Substantia nigra (tissue), 51 donors: ENCODE measurements at places on chromosomes 4 and X.

DNA sequence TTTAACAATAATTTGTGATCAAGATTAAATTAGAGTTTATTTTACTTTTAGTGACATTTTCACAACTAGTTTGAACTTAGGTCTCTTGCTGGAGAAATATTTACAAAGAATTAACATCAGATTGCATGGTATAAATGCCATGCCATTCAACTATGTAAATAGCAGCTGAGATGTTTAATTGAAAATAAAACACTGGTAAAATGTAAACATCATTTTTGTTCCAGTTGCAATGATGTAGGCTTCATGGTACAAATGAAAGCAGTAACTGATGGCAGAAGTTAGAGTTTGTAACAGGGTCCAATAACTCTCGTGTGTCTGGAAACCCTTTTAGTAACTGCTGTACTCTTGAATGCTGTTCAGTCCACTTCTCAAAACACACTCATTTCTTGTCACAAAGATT, 43.7 kb upstream of the HAND2 start:
- DNase-seq = no peak

- DNase-seq = no peak
Measured at GRCh38 chr4:26793735-26794134, 66.9 kb upstream of the STIM2 start.

DNA sequence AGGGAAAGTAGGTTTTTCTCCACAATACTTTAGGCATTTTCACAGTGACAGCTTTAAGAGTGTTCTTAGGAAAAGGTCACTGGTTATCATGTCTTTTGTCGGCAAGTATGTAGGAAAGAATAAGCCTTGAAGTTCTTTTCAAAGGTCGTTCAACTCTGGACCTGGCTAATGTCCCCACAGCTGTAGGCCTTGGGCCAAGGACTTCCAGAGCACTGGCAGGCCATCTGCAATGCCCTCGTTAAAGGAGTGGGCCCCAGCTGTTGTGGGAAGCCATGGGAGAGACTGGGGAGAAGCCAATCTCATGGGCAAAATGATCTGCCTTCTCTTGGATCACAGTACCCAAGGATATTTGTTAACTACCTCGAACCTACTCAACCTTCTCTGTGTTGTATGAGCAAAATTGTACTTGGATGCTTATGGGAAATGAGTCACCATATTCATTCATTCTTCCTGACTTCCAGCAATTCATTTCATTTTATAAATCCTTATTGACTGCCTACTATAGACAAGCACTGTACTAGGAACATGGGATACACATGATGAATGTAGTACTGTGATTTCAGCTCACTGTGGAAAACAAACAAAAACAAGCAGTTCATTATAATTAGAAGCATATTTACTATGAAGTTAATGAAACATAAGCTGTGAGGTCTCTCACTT, 141.1 kb upstream of the KIT start:
- DNase-seq = no peak

DNA sequence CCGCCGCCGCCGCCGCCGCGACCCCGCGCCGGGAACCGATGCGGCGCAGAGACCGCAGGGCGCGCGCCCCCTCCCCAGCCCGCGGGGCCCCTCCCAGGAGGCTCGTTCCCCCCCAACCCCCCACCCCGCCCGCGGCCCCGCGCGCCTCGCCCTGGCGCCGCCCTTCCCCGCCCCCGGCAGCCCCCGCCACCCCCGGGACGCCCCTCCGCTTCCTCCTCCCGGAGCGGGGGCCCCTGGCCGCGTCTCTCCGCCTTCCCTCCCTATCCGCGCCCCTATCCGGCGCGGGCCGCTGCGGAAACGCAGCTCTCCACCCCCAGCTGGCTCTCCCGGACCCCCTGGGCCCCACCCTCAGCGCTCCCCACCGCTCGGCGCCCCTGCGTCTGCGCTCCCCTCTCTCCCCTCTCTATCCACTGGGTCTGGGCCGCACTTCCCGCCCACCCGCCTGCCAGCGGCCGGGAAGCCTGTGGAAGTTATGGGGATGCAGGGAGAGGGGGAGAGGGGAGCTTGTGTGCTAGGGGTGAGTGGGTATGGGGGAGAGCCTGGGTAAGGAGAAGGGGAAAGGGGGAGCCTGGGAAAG, at the start of gene TMEM271:
TMEM271 (minus strand) TSS at position 51 of the 577 bp plus-strand sequence. CDS start 233 bp downstream, outside the sequence.
- no peak for DNase-seq

GRCh38 chrX:145840531-145840930, 22.9 kb downstream of the SLITRK2 start:
- no peak for DNase-seq

DNA sequence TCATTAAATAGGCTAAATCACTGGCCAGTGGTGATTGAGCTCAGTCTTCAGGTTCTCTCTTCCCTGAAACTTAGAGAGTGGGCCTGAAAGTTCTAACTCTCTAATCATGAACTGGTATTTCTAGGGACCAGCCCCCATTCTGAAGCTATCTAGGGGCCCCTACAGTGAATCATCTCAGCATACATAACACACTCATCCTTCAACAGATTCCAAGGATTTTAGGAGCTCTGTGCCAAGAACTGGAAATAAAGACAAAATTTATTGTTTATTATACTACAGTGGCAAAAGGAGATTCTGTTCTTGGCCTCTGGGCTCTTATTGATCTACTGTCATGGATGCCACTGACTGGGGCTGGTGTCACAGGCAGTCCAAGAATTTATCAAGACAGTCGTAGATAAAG, 263.8 kb upstream of the IGFBP7 start:
- no peak for DNase-seq

- DNase-seq = no peak
Measured at GRCh38 chr4:3352941-3353594, 60.2 kb downstream of the RGS12 start.

- no peak for DNase-seq
Measured at GRCh38 chr4:140156529-140157171, 2.7 kb upstream of the MAML3 start.

DNA sequence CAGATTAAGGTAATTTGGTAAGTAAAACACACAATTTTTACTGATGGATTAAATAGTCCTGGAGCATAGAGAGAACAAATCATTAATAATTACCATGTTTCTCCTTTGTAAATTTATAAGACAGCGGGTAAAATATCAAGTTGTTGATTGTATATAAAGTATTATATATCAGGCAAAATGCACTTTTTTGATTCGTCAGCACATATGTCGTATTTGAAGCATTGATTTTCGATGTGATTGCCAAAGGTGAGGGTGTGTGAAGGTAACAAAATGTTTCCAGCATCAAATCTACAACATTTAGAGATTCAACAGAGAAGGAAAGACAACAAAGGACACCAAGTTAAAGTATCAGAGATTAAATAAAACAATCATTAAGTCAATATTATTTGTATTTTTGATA, 1437.8 kb upstream of the ADGRL3 start:
- DNase-seq = no peak

DNA sequence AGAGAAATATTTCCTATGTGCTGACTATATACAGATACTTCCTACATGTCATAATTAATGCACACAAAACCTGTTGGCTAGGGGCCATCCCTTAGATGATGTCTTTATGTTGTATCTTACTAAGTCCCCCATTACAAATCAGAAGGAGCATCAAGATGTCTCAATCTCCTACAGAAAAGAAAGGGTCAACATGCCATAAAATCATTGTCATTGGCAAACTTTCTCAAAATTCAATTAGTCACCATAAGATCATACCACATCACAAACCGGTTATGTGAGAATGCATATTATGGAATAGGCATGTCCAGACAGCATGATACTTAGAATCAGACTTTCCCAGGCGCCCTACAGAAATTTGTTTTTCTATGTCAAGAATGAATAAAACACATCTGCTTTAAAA, 175.2 kb upstream of the TET2 start:
- no peak for DNase-seq

GRCh38 chr4:67394879-67395278, 150.4 kb downstream of the CENPC start:
- no peak for DNase-seq

GRCh38 chrX:154369449-154370299, 4.8 kb downstream of the FLNA start:
- DNase-seq = no peak

DNA sequence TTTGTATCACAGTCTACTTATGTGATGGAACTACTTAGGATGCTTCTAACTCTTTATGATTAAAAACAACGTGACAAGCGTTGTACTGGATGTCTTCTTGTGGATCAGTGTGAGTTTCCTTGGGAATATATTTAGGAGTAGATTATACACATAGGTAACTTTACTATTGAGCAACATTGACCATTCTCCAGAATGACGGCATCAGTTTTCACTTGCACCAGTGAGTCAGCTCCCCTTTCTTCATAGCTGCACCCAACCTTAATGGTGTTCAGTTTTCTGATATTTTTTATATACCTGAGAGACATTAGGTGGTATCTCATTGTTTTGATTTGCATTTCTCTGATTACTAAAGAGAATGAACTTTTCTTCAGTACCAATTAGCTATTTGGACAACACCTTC, 343.9 kb downstream of the ADGRL3 start:
- DNase-seq = no peak

DNA sequence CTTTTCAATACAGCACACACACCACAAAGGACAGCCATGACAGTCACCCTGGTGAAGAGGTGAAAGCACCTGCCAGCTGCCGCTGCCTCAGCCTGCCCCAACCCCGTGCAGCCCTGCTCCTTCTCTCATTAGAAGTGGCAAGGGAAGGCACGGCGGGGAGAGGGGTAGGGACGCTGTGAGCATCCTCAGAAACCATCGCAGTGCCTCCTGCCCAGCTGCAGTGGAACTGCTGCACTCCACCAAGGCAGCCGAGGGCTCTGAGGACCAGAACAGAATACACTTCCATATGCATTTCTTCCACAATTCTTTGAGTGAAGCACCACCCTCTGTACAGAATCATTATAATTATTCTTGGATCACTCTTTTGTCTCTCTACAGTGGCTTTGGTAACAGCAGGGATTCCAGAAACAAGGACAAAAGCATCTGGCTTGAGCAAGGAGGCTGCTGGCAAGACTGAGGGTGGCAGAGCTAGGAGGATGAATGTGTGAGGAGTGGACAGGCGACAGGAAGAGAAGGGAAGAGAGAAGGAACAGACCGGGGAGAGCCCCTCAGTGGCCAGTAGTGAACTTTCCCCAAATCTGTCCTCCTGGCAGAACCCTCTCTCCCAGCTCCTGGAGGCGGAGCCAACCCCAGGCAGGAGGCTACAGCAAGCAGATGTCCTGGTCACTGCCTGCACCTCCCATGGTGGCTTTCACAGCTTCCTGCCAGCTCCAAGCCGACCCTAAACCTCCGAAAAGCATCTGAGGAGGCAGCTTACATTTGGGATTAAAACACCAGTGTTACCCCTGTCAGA, 73.2 kb downstream of the MTNR1A start:
- DNase-seq = no peak

DNA sequence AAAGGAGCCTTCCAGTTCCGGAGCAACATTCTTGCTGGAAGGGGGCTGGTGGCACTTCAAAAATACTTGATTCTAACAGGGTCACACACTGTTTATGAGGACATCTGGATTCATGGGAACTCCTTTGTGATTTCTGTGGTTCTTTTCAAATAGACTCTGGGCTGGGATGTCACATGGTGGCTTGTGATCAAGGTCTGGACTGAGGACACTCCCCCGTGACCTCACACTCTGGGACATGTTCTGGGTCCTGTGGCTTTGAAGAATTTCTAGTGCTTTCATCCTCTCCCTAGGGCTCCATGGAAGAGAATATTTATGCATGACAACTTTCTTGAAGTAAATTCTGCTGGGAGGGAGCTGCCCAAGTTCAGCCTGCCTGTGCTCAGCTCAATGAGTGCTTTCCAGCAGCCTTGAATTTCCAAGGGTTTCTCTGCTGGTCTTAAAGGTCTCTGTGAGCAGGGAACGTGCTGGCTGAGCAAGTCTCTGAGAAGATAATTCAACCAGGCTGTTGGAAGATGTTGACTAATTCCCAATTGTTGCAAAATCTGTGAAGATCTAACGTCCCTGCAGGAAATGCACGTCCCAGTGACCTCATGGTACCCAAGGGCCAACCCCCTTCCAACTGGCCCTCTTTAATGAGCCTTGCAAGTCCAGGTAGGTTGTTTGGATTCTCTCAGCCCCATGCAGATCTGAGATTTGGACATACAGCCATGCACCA, 36.3 kb downstream of the GPR143 start:
- DNase-seq = no peak

DNA sequence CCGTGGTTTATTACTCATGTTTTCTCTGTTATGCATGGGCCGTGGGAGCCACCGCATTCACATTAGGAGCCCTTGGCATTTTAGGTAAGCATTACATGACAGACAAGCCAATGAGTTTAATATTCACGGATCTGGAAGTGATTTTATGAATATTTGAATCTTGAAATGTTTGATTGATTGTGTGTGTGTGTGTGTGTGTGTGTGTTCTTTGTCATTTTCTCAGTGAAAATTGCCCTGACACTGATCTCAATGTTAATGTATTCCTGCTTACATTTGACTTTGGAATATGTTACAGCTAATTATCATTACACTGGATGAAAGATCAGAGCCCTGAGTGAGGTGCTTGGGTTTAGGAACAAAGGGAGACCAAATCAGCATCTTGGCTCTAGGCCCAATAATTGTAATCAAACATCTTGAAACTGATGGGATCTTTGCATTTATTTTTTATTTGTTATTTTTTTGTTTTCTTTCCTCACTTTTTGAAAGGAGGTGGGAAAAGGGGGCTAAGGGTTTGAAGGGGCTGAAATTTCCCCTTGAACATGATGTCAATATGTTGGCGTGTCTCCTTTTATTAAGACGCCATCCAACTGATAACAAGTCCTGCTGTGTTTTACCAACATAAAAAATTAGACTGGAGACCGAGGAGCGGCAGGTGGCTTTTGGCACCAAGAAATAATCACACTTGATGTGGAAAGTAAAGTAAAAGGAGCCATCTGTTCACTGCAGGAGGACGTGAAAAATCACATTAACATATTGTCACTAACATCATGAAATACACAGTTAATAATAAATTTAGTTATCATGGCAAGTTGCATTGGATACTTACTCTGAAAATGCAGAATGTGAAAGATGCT, 5.2 kb upstream of the GK2 start:
- no peak for DNase-seq

DNA sequence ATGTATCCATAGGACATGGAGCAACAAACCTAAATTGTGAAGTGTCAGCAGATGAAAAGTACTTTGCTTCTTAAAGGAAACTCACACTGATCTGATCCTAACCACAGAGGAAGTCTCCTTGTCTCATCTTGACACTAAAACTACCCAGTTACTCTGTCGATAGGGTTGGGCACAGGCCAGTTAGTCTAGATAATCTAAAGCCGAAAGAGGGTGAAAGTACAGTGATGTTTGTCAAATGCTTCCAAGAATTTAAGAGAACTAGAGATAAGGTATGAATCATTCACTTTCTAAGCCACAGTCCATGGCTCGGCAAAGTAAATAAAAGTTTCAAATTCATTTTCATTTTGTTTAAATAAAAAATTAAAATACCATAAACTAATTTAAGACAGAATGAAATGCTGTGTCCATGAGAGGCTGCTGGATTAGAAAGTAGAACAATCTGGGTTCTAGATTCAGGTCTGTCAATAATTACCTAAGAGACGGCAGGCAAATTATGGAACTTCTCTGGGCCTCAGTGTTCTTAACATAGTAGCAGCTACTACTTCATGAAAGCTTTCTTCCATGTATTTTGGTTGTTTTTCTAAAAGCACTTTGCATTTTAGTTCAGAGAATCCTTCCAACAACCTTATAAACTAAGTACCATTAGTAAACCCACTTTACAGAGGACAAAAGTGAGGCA, 176.7 kb downstream of the LDB2 start:
- DNase-seq = no peak
